ENCODE measurements at places on chromosomes 7 and 10.

GRCh38 chr10:70786799-70787415, 1.7 kb upstream of the TBATA start:
- no peaks in the 10 kb centered on the region for H3K27me3 ChIP-seq
- H3K4me3 ChIP-seq: no peak overlapping the region
- H3K36me3 ChIP-seq: no peaks in the 10 kb centered on the region
- H3K4me1 ChIP-seq: no peaks in the 10 kb centered on the region

DNA sequence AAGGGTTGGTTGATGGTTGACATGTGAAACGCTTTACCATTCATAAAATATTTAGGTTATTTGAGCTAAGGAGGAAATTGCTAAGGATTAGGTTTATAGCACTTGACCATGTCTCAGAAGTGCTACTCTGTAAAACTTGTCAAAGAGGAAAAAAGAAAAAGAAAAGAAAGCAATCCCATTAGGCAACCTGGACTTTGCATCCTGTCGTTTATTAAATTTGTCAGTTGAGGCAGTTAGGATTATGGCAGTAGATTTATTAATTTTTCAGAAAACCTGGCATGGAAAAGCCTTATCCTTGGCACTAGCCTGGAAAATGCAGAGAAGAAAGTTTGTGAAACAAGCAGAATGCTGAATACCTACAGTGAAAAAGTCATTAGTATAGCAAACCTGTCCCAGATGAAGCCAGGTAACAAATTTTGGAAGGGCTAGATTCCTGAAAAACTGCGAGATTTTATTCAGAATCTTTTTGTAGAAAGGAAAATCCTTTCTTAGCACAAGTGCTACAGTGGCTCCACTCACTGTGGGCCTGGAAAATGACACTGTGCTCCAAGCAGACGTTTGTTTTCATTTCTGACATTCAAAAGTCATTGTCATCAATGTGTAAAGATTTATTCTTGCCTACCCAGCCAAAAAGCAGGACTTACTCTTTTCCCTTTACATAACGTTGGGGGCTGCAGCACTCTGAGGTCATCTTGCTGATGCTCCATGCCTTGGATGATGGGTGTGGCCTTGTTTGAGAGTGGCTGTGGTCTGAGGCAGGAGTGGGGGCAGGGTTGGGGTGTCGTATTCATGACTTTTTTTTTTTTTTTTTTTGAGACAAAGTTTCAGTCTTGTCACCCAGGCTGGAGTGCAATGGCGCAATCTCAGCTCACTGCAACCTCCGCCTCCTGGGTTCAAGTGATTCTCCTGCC, 664.9 kb downstream of the SUGCT start:
- no peaks in the 10 kb centered on the region for H3K36me3 ChIP-seq
- H3K4me3 ChIP-seq: no peak overlapping the region
- H3K27me3 ChIP-seq: no peaks in the 10 kb centered on the region
- H3K27ac ChIP-seq: no peak overlapping the region

DNA sequence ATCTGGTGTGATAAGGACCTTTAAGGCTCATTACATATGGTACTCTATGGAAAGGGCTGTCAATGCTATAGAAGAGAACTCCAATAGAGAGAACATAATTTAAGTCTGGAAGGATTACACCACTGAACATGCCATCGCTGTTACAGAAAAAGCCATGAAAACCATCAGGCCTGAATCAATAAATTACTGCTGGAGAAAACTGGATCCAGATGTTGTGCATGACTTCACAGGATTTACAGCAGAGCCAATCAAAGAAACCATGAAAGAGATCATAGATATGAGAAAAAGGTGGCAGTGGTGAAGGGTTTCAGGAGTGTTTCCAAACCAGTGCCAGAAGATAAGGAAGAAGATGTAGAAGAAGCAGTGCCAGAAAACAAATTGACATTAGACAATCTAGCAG, 18.9 kb upstream of the GPR22 start:
- no peaks in the 10 kb centered on the region for H3K27me3 ChIP-seq
- no peak for DNase-seq
- H3K4me3 ChIP-seq: no peak overlapping the region
- peaks cover 2% of the 10 kb centered on the region for H3K36me3 ChIP-seq

DNA sequence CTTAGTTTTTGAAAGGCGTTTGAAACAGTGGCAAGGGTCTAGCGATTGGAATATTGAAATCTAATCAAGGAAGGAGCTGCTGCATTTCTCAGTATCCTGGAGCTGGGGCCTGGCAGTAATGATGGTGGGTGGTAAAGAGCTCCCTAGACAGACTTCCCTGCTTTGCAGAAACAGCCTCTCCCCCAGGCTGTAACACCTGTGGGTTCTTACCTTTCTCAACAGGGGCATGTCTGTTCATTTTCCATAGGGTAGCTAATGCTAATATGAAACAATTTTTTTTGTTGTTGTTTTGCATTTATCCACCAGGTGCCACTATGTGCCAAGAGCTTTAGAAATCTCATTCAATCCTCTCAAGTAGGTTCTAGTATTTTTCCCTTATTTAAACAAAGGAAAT, 345.5 kb downstream of the REEP3 start:
- no peak overlapping the region for H3K4me3 ChIP-seq
- no peak overlapping the region for H3K27ac ChIP-seq

DNA sequence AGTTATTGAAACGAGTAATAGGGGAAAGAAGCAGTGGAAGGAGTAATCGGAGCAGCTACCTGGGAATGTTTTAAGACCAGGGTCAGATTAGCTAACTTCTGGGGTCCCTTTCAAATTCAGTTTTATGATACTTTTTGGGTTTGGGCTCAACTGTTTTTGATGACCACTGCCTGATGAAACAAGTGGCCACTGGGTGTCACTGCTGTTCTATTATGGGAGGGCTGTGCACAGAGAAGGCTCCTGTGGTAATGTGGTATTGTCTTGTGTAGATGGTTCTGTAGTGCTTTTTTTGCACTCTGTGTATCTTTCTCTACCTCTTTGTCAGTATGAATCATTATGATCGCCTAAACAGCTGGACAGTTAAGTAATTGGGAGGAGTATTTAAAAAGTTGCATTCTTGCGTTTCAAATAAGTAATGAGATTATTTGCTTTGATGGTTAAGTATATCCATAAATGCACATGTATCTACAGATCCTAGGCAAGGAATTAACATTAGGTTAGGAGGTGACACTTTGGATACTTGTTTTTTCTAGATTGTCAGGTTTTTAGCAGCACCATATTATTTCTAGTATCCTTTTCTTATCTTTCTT, 128.4 kb downstream of the ABCA13 start:
- no peak overlapping the region for H3K27ac ChIP-seq
- H3K36me3 ChIP-seq: no peaks in the 10 kb centered on the region
- no peak for DNase-seq
- no peaks in the 10 kb centered on the region for H3K4me1 ChIP-seq
